DMS79 (cell line): ENCODE measurements at places on chromosomes 5 and 9.

DNA sequence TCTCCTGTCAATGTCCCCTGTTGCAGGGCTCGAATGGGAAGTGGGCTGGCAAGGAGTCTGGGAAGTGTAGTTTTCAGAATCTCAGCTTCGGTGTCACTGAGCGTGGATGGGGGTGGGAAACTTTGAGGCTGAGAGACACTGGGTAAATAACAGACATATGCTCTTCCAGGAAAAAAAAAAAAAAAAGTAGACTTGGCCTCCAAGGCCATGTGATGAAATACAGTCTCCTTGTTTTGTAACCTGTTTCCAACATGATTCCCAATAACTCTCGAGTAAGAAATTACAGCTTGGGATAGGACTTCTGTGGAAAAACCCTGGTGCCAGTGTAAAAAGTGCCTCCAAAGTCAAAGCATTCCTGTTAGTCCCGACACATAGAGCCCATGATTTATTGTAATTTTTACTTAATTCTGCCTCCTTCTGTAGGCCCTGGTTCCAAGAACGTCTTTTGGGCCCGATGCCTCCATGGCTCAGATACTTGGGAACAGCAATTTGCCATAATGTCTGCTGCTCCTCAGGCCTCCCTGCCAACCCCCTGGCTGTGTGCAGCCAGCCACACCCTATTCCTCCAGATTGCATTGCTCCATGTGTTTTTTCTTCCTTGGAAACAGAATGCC is 119.5 kb upstream of the TNC start:
- DNase-seq, result no peak

DNA sequence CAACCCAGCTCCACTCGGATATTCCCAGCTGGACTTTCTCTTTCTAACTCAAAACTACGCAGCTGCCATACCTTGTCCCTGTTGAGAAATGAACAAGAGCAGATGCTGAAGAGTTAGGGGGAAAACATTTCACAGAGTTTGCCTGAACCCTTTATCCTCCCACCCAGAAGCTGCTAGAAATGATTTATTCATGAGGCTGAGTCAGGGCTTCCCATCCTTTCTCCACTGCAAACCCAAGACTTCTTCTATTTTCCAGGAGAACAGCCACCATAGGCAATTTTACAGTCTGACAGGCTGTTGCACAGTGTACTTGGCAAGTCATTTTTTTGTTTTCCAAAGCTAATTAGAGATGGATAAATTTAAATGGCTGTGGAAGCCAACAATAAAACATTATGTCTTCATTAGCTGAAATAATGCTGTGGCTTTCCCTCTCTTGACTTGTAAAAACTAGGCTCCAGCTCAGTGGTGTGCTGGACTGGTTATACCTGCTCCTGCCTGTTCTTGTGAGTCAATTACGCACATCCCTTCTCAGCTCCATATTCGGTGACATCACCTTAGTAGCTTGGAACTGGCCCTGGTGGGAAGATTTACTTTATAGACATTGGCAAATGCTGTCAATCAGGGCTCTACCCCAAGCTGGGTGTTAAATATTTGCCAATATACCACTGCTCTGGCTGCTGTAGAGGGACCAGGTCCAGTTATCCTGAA is 71.9 kb downstream of the KIF4B start:
- DNase-seq, result no peak

DNA sequence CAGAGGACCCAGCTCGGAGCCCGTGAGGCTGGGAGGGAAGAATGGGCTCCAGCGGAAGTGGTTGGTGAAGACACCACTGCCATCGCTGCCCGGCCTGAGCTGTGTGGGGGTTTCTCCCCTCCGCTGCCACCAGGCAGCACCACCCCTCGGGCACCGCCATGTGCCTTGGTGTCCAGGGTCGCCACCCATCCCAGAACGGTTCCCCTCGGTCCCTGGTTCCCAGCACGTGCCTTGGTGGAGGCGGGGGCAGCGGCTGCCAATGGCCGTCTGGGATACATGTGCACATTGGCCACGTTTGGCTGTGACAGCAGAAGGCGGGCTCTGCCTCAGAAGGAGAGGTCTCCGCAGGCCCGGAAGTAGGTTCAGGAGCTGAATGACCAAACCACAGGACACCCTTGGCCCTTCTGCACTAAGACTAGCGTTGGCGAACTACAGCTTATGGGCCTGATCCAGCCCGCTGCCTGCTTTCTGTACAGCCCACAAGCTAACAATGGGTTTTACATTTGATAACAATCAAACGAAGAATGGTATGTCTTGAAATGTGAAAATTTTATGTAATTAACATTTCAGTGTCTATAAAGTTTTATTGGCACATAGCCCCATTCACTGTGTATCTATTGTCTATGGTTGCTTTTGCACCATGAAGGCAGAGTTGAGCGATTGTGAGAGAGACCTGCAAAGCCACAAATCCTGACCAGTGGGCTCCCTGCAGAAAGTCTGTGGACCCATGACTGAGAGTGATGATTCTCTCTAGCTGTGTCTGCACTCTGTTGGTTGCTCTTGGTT is 91.7 kb upstream of the RAPGEF1 start:
- no peak for DNase-seq

GRCh38 chr5:423233-423565 is 19.8 kb upstream of the EXOC3 start:
- no peak for DNase-seq

- no peak for DNase-seq
Observed at GRCh38 chr5:165495829-165496380, 1990.5 kb downstream of the MAT2B start.

DNA sequence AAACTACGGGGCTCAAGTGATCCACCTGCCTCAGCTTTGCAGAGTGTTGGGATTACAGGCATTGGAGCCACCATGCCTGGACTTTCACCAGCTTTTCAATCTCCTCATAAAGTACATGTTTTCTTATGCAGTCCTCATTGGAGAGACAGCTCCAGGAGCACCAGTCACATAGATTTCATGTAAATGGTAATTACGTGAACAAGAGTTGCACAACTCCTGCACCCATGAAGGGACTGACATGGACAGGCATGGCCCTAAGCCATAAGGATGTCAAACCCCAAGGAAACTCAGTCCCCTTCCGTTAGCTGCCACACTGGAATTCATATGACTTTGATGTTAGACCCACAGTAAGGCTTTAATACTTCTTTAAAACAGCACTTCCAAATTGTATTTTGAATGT is 7.6 kb upstream of the ADGRV1 start:
- DNase-seq, result no peak

- DNase-seq, result no peak
Observed at GRCh38 chr5:163967268-163967667, 461.8 kb downstream of the MAT2B start.

- peak; percentile 9 for DNase-seq
Observed at GRCh38 chr9:132878695-132879456, at the start of gene SPACA9. Gene SPACA9 (plus strand): TSS chr9:132878898. CDS start chr9:132883948, 5,050 bp downstream.
